Endothelial cell (in vitro differentiated cells): ENCODE measurements at places on chromosomes 3 and 15.

DNA sequence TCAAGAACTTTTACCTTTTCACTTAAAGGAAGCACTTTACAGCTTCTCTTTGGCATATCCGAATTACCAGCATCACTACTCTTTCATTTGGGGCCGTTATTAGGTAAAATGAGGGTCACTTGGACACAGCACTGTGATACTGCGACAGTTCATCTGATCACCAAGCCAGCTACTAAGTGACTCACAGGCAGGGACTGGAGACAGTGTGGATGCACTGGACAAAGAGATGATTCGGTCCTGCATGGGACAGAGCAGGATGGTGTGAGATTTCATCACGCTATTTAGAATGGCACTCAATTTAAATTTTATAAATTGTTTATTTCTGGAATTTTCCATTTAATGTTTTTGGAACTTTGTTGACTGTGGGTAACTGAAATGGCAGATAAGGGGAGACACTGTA, 166.9 kb upstream of the IL12A start:
- no peak for DNase-seq

- DNase-seq: no peak
Observed at GRCh38 chr15:81026836-81027599, 26.3 kb downstream of the TLNRD1 start.

DNA sequence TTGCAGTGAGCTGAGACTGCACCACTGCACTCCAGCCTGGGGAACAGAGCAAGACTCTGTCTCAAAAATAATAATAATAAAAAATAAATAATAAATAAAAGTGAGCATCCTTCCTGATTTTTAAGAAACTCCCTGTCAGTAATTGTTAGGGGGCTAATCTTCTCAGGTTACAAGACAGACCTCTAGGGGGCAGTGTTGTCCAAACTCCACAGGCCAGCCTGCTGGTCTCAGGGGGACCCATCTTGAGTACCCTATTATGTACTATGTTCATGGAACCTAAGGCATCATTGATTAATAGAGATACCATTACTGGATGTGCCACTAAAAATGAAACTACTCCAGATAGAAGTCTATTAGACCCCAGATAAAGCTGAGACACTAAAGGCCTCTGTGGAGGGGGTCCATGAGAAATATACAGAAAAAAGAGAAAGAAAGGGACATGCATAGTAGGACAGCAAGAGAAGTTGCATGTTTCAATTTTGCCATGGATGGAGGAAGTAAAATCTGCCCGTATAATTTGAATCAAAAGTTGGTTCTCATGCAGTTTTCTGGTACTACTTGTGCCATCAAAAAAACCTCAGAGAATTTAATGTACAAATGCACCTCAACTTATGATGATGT, 85.5 kb upstream of the CDV3 start:
- no peak for DNase-seq

DNA sequence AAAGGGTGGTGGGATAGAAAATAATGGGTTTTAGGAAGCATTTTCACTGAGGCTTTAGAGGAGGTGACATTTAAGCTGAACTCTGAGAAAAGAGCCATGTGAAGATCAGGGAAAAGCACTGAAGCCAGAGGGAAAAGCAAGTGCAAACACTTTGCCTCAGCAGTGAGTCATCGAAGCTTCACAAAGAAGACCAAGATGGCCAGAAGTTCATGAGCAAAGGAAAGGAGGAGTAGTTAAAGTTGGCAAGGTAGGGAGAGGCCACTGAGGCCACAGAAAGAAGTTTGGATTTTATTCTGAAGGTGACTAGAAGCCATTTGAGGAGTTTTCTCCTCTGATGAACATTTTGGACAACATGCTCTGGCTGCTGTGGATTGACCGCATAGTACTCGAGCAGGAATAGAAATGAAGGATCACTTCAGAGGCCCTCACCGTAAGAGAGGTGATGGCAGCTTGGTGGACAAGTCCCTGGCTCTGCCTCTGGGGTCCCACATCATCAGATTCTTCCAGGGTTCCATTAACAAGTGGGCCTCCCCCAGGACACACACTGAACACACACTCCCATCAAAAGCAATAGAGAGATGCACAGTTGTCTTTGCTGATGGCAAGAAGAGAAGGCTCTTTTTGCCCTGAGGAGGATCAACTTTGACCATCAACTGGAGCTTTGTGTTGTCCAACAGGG, 75.5 kb downstream of the TOP2B start:
- DNase-seq: no peak

GRCh38 chr3:97996988-97997387, 24.8 kb upstream of the RIOX2 start:
- DNase-seq: no peak

DNA sequence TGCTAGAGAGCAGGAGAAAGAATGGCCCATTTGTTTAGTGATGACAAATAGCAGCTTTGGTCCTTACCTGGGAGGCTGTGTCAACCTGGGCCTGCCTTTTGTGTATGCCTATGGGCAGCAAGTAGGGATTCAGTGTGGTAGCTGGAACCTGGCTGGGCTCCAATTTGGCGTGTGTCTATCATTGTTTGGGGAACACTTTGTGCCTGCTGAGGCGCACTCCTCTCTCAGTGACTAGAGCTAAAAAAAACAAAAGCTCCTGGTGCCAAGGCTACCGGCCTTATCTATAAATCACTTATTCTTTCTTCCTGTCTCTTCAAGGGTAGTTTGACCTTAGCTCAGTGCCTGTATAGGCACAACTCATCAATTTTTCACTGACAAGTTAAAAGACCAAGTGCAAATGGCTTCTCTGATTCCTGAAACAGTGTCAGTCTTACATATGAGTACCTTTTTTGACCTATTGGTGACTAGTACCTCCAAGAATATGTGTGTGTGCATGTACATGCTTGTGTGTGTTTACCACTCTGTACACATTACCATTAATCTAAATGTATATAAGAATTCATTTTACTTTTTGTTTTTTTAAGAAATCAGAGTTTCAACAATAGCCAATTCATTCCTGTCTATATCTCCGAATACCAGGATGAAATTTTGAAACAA, 54.6 kb downstream of the GMNC start:
- no peak for DNase-seq

- no peak for DNase-seq
Observed at GRCh38 chr15:28128031-28128430, 28.9 kb upstream of the OCA2 start.

DNA sequence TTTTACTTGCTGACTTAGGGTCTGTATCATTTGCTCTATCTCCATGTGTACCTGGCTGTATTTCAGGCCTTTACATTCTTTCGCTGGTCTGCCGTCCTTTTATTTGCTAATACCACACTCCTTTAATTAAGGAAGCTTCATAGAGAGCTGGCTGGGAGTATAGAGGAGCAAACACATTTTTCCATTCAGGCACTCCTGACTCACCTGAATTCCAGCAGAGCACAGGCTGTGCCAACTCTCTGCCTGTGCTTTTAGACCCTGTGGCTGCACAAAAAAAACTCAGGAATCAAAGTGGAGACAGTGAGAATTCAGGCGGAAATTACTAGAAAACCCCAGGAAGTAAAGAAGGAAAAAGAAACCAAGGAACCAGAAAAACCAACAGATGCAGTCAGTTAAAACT, 29.0 kb upstream of the ATP10A start:
- DNase-seq: no peak

DNA sequence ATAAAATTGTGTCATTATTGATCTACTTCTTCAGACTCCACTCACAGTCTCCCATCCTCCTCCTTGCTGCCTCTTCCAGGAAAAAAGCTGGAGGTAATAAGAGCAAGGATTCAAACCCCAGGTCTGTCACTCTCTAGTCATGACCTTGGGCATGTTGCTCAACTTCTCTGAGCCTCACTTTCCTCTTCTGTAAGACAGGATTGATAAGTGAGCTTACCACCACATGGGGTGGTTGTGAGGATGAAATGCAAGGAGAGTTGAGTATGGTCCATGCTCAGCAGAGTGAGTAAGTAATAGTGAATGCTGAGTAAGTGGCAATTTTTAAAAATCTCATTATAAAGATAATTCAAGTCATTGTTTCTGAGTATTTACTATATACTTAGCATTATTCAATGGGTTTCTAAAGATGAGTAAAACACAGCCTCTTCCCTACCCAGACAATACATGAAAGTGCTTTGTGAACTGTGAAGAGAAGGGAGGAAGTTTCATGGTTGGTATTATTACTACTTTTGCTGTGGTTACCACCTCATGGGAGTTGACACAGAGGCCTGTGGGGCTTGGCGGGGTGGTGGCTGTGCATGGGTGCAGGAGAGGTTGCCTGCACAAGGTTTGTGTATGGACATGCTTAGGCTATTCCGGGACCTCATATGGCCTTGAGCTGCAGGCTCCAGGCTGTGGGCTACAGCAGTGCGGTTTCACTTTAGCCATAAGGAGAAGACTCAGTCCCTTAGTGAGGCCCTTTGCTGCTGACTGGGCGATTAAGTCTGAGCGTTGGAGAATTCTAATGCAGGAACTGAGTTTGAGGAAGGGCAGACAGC, 30.0 kb downstream of the SLC6A11 start:
- no peak for DNase-seq

DNA sequence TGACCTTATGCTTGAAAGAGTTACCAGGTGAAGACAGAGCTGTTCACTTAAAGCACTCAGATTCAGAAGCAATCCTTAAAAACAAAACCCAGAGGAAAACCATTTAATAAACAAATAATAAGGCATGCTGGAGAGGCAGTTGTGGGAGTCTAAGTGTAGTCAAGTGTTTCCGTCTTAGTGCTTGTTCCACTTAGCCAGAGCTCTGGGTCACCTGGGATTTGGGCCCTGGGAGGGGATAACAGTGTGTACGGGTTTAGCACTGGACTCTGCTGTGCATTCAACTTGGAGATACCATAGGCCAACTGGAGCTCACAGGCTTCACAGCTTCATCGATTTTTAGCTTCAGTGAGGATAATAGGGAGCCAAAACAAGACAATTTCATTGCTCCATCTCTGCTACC, 444.6 kb downstream of the CNTN4 start:
- DNase-seq: no peak

GRCh38 chr3:11835028-11835639, 11.6 kb downstream of the TAMM41 start:
- no peak for DNase-seq

- DNase-seq: peak; percentile 18
Observed at GRCh38 chr3:171838218-171838720, 4.9 kb upstream of the TMEM212 start.

DNA sequence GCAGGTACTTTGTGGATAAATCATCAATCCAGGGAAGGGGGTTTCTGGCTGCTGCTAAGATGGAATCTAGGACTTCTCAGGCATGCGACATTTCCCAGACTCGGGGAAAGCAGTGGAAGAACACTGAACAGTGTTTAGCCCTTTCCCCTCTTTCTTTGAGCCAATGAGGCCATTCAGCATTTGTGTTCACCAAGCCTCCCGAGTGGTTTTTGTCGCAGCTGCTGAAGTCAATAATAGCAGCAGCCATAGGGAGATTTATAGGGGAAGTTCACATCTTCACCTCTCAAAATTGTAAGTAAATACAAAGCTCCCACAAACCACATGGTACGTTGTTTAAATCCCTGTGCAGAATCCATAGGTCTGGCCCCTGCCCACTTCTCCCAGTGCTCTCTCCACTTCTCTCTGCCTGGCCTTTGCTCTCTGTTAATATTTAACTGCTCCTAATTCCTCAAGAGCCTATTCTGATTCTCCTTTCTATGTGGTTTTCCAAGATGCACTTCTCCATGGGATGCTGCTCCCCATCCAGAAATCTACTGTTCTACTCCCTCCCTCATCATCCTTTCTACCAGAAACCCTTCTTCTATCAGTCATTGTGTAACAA, 230.7 kb downstream of the SHQ1 start:
- no peak for DNase-seq

DNA sequence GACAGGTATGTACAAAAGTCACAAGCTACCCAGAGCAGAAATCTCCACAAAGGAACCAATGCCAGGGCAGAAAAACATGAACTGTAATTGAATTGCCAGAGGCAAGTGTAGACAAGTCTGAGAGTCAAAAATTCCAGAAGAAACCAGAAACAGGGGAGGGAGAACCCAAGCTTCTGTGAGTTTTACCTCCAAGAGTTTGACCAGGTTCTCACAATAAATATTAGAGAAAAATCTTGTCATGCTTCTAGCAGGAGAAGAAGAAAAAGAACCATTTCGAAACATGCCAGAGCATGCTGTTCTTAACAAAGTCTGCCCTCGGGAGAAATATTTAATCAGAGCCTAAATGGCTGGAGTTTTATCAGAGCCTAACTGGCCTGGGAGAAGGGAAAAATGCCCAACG, 32.5 kb upstream of the AP3B2 start:
- DNase-seq: no peak

GRCh38 chr15:87732976-87733375, 523.6 kb downstream of the NTRK3 start:
- no peak for DNase-seq

- no peak for DNase-seq
Observed at GRCh38 chr3:190491533-190492054, 22.3 kb upstream of the IL1RAP start.

DNA sequence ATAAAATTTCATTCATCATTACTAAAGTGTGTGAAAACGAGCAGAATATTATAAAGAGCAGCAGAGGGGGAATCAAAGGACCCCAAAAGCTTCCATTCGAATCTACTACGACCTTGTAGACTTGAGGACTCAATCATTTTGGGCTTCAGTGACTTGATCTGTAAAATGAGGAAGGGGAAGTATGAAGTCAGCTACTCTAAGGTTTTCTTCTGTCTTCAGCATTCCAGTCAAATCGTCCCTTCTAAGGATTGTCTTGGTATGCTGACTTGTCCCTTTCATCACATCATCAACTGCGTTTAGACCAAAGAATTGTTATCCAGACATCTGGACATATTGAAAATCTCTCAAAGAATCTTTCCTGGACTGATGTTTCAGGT, 44.8 kb downstream of the PLD1 start:
- DNase-seq: no peak

- DNase-seq: peak; percentile 30
Observed at GRCh38 chr3:142866841-142867631, 21.8 kb downstream of the PCOLCE2 start.

GRCh38 chr3:45596290-45596791, 1.8 kb downstream of the LIMD1 start:
- DNase-seq: no peak

GRCh38 chr3:140756240-140757016, 78.6 kb downstream of the TRIM42 start:
- DNase-seq: no peak
